Activated B cell treated with CpG ODN at 0.5 μM for 24 hours (primary cell): ENCODE measurements at places on chromosomes 2 and 18. TPM values are rescaled to one million over a fixed set of nuclear protein-coding genes. Genes with fewer than 3 reads are reported as not detected.

GRCh38 chr18:2898186-2898640 lies 51.4 kb downstream of the EMILIN2 start:
- DNase-seq: no peak

DNA sequence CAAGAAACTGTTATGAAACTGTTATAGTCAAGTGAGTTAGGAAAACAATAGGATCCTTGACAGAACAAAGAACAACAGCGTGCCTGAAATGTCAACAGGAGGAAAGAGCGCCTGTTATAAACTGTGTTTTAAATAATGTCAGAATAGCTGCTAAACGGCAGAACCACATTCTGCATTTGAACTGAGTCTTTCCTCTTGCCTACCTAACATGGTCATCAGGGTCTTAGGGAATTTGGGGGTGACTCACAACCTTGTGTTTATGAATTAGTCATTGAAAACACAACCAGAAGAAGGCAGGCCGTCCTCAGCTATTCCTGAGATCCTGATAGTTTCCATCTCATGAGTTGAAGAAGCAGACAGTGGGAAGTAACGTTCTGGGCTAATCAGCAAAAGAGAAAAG lies 222.0 kb upstream of the FN1 start:
- no peak for DNase-seq

DNA sequence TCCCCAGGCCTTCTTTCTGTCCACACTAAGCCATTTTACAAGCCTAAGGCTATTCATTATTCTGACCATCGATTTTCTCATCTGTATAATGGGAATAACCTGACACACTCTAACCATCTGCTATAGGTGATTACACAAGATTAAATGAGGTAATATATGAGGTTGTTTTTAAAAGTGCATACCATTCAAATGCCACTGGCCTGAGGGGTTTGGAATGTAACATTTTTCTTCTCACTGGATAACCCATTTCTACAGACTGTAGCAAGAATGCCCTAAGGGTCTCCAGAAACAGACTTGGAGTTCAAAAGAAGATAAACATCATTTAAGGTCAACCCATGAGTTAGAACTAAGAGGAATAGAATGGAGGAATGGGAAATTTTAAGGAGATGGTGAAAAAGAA lies 111.7 kb upstream of the SETBP1 start:
- no peak for DNase-seq

LONRF2 gene
- 0.09 and 0.17 TPM in 2 replicates for total RNA-seq

DNA sequence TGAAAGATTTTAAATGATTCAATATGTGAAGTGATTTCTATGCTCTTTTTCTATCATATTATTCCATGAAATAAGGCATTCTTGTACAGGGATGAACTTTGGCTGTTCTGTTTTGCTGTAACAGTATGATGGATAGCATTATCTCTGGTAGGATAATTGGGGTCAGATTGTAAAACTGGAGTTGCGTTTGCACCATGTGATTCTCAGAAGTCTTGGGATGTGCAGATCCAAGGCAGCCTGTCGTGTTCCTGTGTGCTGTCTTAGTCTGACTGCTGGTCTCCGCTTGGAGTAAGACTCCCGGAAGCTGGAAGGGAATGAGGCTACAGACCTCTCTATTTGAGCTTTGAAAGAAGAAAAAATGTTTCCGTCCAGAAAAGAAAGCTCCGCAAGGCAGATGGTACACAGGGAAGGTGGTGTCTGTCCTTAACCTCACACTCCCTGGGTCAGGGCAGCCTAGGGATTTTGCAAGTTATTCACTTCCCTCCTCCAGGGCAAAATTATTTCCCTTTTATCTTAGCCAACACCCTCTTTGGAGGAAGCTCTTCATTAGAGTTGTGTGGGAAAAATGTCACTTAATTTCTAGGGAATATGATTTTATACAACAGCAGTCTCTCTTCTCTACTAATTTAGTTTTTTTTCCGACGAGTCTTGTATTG lies 250.6 kb downstream of the PTPRM start:
- DNase-seq: no peak

DNA sequence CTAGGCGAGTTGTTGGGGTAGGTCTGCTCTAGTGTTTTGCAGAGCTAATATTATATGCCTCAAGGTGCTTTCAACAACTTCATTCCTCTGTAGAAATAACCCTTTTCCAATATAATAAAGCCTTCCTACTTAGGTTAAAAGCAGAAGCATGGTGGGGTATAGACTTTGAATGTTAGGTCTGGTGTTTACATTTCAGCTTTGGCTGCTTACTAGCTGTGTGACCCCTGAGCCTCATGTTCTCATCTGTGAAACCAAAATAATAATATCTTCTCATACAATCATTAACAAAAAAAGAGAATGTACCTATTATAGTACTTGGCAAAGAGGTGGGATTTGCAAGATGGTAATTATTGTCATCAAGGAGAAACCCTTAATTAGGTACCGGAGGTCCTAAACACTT lies 386.6 kb downstream of the NBAS start:
- DNase-seq: no peak
